ENCODE measurements at places on chromosomes 12 and 14.
A peak's percentile ranks its signal among the peaks of the same experiment; 100 is the strongest.

DNA sequence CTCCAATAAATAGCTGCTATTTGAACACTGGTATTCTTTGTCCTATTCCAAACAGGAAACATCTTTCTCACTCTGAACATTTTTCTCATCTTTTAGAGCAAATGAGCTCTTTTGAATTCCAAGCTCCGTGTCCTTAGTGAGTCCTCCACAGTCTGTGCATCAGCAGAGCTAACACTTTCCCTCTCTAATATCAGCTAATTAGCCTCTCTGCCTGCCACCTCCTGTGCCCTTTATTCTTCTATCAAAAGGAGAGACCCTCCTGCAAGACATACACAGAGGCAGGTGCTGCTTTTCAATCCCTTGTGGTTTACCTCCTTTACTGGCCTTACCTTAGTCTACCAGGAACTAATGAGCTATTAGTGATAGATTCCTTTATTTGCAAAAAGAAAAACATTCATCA is 178.5 kb downstream of the SLC35F4 start:
- no peak for ATAC-seq

DNA sequence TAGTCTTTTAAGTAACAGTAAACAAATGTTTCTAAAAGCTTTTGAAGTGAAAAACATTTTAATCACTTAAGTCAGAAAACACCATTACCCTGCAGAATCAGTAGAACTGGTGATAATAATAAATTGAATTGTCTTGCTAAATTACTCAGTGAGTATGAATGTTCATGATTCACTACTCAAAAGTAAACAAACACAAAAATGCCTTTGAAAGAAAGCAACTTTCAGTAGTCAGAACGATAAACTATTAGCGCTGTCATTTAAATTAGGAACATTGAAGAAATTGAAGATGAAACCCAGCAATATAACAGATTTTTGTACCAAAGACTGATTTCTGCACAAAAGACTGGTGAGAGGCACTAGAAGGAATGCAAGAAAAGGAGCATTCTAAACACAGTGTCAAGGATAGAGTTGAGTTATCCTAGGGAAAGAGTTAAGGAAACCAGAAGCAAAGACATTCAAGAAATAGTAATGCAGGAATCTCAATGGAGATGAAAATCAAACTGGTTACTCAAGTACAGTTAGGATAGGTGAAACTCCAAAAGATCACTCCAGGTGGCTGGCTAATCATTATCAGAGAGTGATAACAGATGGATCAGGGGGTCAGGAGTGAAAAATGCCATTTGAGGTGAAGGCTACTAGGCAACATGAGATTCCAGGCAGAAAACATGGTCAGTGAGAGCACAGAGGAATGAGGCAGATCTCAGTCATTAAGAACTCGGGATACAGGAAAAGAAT is 77.4 kb upstream of the ALG10 start:
- no peak for ATAC-seq

DNA sequence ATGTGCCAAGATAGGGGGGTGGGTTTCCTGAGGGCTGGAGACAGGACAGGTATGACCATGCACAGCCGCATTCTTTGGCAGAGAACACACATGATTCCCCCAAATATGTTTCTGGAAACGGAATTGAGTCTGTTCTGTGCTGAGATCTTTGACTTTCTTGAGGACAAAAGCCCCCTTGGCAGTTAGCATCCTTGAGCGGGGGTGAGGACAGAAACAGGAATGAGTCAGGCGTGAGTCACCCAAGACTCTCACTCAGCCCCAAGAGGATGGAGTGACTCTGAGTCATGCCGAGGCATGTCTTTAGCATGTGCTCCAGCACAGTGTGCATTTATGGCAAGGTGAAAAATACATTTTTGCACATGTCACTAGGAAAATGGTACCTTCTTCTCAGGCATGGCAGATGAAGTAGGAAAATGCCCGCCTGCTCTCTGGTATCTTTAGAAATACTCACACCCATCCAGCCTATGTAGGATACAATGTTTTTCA is 52.1 kb downstream of the DAD1 start:
- peak; percentile 91 for ATAC-seq

DNA sequence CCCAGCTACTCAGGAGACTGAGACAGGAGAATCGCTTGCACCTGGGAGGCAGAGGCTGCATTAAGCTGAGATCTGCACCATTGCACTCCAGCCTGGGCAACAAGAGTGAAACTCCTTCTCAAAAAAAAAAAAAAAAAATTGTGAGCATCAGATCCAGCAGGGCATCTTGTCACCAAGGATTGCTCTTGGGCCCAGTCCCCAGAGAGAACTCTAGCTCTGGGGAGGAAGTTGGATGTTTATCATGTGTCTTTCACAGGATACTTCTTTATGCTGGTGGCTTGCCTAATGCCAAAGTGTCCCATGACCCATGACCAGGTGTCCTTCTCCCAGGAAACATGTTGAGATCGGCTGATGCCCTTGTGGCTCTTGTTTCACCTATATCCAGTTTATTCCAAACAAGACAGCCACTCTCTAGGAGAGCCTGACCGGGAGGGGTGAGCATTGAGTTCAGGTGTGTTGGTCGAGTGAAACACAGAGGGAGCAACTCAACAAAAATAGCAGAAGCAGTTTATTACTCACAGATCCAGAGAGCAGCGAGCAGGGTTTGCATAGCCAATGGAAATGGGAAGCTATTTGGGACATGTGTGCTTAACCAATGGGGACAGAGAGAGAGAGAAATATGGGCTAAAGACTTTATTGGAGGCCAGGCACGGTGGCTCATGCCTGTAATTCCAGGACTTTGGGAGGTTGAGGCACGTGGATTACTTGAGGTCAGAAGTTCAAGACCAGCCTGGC is 6.6 kb upstream of the TCHP start:
- no peak for ATAC-seq

GRCh38 chr12:114701104-114701414 is 17.1 kb upstream of the TBX3 start:
- ATAC-seq: no peak

- ATAC-seq: no peak
These were observed 180.0 kb downstream of the KITLG start for GRCh38 chr12:88400302-88400701.

DNA sequence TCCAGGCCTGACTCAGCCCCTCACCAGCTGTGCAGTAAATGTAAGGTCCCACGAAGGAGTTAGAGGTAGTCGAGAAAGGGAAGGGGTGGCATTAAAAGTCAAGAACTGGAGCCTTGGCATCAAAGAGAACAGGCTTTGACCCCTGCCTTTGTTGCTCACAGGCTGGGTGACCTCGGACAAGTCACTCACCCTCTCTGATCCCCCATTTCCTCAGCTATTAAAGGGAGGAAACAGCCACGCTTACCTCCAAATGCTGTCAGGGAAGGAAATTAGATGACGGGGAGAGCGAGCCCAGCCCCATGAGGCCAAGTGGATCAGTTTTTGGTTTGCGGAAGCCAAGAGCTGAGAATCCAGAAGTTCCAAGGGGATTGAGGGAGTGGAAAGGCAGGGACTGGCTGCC is 104.9 kb upstream of the MYL2 start:
- ATAC-seq: no peak

- ATAC-seq: no peak
These were observed 4.3 kb downstream of the OASL start for GRCh38 chr12:121034616-121035305.

GRCh38 chr12:12859690-12860089 is 31.7 kb upstream of the GPRC5A start:
- ATAC-seq: no peak

DNA sequence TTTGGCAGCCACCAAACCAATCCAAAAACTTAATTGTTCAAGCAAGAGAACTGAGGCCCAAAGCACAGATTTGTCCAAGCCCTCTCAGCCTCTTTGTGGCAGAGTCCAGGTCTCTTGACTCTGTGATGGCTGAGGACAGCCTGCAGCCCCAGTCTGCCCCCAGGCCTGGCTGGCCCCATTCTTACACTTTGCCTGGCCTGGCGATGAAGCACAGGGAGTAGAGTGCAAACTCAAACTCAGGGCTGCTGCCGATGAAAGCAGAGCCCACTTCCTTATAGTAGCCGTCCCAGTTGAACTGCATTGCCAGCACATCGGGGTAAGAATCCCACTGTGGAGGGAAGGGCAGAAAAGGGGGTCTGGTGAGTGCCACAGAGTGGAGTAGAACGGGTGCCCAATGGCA is 5.6 kb upstream of the RPAP3 start:
- ATAC-seq: no peak

DNA sequence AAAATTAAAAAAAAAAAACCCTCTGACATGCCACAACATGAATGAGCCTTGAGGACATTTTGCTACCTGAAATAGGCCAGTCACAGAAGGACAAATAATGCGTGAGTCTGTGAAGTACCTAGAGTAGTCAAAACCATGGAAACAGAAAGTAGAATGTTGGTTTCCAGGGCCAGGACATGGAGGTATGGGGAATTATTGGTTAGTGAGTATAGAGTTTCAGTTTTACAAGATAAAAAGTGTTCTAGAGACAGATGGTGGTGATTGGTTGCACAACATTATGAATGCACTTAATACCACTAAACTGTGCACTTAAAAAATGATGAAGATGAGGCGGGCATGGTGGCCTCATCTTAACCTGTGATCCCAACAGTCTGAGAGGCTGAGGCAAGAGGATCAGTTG is 47.6 kb upstream of the ZFP36L1 start:
- ATAC-seq: peak; percentile 90

All from activated T-helper 17 cell treated with anti-CD3 and anti-CD28 coated beads, Interleukin-2, amount 50 U/mL, for 72 hours (primary cell).